ENCODE measurements at places on chromosomes 7 and 10.
A peak's percentile ranks its signal among the peaks of the same experiment; 100 is the strongest.

- DNase-seq = peak; percentile 89
Measured at GRCh38 chr10:61752111-61753011, 89.6 kb downstream of the CABCOCO1 start.

- DNase-seq = peak; percentile 75
Measured at GRCh38 chr10:89342206-89342958, 14.6 kb downstream of the IFIT3 start.

DNA sequence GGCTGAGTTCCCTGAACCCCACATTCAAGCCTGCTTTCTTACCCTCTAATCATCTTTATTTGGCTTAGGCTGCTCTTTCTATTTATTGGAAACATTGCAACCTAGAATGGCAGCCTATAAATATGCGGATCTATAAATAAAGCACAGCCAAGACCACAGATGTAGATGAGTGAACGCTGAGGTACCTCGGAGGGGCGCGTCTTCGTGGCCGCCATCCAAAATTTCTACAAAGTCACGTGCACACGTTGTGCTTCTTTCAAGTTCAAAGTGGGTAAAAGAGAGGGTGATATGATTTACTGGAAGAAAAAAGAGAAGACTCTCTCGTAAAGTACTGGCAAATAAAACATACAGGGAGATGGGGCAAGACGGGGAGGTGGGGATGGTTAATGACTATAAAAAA lies 132.6 kb upstream of the RSU1 start:
- no peak for DNase-seq

DNA sequence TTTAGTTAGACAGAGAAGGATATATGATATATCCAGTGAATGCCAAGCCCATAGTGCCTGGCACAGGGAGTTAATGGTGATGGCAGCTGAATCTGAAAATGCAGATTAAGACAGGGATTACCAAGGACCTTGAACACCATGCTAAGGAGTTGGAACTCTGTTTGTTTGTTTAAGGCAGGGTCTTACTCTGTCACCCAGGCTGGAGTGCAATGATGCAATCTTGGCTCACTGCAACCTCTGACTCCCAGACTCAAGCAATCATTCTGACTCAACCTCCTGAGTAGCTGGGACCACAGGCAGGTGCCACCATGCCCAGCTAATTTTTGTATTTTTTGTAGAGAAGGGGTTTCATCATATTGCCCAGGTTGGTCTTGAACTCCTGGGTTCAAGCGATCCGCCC lies 1.6 kb downstream of the AKR1D1 start:
- no peak for DNase-seq

DNA sequence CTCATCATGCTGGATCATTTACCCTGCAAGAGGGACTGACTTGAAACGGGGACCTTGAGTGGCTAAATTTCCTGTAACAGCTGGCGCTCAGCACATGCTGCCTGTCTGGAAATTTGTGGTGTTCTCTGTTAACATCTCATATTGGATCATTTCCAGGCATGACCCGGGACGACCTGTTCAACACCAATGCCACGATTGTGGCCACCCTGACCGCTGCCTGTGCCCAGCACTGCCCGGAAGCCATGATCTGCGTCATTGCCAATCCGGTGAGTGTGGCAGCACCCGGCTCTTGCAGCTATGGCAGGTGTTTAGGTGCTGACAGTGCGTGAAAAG lies 9.9 kb downstream of the MDH2 start:
- no peak for DNase-seq

DNA sequence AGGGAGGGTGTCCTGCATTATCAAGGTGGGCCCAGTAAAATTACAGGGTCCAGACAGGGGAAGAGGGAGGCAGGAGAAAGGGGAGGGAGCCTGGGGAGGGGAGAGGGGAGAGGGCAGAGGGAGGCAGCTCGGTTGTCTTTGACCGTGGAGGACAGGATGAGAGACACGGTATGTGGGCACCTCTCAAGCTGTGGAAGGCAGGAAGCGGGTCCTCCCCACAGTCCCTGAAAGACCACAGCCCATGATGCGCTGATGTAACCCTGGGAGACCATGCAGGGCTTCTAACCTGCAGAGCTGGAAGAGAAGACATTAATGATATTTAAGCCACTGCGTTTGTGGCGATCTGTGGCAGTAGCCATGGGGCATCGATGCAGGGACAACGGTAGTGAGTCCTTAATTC lies 27.2 kb upstream of the MNX1 start:
- no peak for DNase-seq

- DNase-seq = no peak
Measured at GRCh38 chr10:112373912-112374338, at the start of gene ACSL5. Gene ACSL5, plus strand, starts transcription at chr10:112374116. Its CDS starts 20,831 bp downstream, at chr10:112394947.

GRCh38 chr10:112370424-112370819 lies 3.5 kb upstream of the ACSL5 start:
- no peak for DNase-seq

DNA sequence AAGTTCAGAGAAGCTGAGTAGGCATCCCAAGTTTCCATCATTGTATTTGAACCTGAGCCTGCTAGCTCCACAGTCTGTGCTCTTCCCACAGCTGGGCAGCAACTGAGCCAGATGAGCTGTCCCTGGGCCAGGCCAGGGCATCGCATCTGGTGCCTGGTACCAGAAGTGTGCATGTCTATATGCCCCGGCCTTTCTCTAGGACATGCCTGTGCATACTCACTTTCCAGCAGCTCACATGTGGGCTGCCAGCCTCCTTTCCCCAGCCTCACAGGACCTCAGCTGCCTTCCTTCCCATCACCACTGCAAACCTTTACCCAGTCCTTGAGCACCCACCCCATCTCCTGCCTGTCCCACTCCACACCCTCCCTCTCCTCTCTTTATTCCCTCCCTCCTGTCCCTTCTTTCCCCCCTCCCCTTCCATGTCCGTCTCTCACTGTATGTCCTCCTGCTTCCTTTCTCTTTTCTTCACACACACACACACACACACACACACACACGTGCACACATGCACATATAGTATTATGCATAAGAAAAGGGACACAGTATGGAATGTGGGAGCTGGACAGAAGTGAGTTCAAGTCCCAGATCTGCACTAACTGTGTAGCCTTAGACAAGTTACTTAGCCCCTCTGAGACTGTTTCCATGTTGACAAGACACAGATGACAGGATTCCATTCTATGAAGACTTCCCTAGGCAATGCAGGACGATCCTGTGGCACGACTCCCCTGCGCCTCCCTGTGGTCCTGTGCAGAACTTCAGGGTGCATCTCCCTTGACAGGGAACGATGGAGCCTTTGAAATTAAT lies 10.9 kb downstream of the CDHR1 start:
- DNase-seq = peak; percentile 23

DNA sequence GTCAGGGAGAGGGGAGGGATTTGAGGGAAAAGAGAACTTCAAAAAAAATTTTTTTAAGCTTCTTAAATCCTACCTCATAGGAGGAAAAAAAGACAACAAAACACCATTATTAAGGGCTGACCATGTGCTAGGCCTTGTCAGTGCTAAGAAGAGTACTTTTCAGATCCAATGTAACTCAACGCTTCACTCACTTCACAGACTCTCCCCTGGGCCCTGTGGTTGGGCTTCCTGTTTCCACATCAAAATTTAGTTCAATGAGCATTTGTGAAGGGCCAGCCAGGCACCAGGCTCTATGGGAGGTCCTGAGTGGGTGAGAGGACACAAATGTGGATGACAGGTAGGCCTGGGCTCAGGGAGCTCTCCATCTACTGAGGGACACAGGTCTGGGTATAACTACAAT lies 249.8 kb downstream of the PTEN start:
- DNase-seq = peak; percentile 46

DNA sequence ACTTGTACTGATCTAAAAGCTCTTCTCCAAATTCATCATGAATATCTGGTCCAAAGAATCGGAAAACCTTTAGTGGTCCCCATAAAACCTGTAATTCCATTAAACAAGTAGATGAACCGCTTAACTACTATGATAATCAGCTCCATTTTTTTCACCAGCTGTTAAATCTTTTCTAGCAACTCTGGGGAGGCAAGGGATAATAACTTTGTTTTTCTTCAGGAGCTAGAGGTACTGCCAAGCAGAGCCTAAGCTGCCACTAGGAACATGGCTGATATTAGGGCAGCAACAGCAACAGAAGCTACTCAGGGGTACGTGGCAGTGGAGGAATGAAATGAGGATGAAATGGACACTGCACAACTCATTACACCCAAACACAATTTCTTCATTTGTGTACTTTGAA lies 138.0 kb downstream of the SRPK2 start:
- DNase-seq = no peak

All from fibroblast of skin of back (primary cell).